ENCODE measurements at places on chromosomes 4 and X.
A peak's percentile ranks its signal among the peaks of the same experiment; 100 is the strongest.

DNA sequence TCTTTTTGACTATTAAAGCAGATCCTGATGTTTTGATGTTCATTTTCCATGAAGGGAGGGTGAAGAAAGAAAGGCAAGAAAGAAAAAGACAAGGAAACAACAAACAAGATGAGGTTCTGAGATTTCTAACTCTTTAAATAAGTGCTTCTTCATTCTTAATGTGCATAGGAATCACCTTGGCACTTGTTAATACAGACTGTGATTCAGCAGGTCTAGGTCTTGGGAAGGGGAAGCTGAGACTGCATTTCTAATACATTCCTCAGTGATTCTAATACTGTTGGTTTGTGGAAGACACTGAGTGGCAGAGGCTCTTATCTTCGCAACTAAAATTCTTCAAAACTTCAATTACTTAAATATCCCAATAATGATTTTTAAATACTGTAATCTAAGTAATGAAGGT lies 95.2 kb upstream of the NAP1L5 start:
- no peak for DNase-seq

- DNase-seq = no peak
Observed at GRCh38 chrX:10797466-10797865, 177.1 kb upstream of the MID1 start.

- DNase-seq = no peak
Observed at GRCh38 chr4:4593596-4594284, 51.9 kb upstream of the STX18 start.

DNA sequence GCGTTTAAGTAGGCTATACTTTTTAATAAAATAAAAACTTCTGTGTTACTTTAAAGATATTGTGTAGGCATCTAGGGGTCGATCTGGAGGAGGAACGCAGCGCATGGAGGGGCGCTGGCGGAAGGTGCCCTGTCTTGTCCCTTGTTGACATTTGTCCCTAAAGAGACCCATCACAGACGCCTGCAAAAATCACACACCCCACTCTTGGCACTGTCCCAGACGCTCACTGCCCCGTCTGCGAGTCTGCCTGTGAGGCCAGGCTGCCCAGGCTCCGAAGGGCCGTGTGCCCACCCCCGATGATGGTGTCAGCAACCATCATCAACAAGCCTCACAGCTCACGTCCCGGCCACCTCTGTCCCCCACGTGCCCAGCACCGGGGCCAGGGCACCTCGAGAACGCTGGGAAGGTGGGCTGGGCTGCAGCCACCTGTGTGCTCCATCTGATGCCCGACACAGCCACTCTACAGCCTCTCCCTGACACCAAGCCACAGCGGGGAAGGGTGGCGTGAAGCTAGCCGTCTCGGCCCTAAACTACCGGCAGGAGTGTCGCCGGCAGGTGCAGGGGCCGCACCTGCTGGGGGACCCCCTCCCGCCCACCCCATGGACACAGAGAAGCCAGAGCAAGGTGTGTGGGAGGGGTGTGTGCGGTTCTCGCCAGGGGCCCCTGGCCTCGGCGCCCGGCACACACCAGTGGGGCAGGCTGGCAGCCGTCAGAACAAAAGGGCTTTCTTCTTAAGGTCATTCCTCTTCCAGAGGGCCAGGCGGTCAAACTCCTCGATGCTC lies 26.8 kb upstream of the AFAP1 start:
- DNase-seq = no peak

DNA sequence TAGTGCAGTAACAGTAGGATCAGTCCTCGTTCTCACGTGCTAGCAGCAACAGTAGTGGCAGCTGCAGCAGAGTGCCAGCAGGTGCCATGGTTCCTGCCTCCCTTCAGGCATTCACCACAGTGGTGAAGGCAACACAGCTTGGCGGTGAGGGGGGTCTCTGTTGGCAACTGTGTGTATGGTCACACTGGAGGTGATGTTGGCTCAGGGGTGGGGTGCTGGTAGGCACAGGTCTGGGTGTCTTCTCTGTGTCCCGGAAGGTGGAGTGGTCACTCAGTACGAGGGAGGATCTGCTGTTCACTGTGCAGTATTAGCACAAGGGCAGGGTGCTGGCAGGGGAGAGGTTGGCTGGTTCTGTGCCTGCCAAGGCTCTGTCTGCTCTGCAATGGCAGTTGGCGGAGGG lies 671.8 kb downstream of the CCSER1 start:
- DNase-seq = no peak

- DNase-seq = no peak
Observed at GRCh38 chrX:41085512-41085877, 250 bp downstream of the USP9X start.

DNA sequence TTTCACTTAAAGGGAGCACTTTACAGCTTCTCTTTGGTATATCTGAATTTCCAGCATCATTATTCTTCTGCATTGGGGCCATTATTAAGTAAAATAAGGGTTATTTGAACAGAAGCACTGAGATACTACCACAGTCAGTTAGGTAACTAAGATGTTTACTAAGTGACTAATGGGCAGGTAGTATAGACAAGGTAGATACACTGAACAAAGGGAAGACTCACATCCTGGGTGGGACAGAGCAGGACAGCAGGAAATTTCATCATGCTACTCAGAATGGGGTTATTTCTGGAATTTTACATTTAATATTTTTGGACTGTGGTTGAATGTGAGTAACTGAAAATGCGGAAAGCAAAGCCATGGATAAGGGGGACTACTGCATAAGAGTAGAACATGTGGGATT lies 316.0 kb downstream of the CCSER1 start:
- DNase-seq = no peak

- DNase-seq = peak; percentile 39
Observed at GRCh38 chr4:36244257-36245082, at the start of gene ARAP2. Gene ARAP2 (minus strand): TSS chr4:36244514. CDS start chr4:36229486, 15,028 bp downstream.

GRCh38 chr4:165415910-165416309 lies 37.1 kb downstream of the CPE start:
- DNase-seq = no peak

DNA sequence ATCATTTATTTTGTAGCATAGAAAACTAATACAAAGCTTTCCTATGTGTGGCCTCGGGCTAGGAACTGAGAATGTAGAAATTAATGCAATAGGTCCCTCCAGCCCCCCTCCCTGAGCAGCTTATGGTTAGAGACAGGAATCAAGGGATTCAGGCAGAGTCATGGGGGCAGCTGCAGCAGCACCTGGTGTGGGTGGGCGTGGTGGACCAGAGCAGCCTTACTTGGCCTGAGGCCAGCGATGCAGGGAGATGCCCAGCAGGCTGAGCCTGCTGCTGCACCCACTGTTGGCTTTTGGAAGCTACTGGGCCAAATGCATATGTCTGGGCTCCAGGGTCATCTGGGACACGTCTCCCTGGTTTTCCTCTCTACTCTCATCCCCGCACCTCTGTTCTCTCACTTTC lies 74.0 kb downstream of the STK32B start:
- DNase-seq = no peak

GRCh38 chrX:132636080-132636479 lies 147.2 kb upstream of the MBNL3 start:
- no peak for DNase-seq

- DNase-seq = no peak
Observed at GRCh38 chr4:48913346-48913745, 6.8 kb upstream of the OCIAD2 start.

GRCh38 chr4:171101845-171102244 lies 711.4 kb upstream of the GALNTL6 start:
- no peak for DNase-seq

DNA sequence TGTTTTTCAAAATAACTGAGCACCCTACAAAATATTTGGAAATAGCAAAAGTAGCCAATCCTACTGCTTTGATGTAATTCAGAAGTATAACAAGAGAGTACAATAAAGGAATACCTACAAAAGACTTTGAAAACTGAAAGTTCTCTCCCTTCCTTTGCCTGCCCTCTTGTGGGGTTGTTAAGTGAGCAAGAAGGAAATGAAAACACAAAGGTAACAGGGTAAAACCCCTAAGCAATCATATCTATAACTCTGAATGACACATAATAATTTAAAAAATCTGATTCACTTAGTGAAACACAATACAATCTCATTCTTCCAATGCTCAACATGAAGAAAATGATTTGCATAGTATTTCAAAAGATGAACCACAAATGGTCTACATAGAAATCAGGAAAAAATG lies 98.2 kb downstream of the FRYL start:
- no peak for DNase-seq

DNA sequence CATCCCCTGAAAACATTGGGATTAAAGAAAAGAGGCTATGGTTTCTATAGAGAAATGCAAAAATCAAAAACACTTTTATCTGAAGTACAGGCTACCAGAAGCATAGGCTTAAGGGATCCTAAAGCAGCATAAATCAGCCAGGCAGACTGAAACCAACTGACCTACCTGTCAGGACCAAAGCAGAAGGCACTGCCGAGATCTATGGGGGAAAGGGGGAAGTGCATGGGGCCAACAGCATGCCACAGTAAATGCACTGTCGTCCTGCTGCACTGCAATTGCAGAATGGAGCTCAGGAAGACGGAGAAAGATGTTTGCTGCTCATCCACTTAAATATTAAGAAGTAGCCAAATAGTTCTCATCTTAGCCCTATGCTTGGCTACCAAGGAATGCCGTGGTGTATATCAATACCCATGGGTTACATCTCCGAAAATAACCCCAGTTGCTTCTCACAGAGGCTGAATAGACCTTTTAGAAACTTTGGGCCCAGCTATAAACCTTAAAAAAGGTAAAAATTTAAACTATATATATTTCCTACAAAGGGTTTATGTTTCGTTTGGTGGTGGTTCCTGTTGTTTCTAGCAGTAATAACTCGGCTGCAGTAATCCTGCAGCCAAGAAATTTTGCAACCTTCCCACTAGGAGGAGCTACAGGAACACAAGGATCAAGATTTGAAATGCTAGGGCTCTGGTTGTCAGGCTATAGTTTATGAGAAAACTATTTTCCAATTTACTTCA lies 312.2 kb upstream of the DIAPH2 start:
- DNase-seq = no peak

- DNase-seq = no peak
Observed at GRCh38 chrX:153772316-153773217, 8.3 kb upstream of the SRPK3 start.

GRCh38 chr4:161320377-161320776 lies 843.4 kb downstream of the FSTL5 start:
- no peak for DNase-seq

GRCh38 chrX:54495814-54496516 lies at the start of gene FGD1:
Gene FGD1 (minus strand): TSS chrX:54496234. CDS start chrX:54495432, 802 bp downstream.
- peak; percentile 20 for DNase-seq

DNA sequence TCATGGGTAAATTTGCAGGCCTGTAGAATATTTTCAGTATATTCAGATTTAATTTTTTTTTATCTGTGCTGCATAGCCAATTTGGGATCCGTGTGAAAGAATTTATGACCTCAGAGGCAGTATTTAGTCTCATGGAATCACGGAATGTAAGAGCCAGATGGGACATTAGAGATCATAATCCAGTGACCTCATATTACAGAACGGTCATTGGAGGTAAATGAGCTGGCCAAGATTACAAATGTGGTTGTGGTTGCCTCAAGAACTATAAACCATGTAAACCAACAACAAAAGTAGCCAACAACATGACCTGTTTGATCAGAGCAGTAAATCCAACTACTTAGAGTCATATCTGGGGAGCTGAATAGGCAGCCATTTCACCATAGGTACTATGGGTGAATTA lies 71.6 kb downstream of the AMOT start:
- no peak for DNase-seq

- no peak for DNase-seq
Observed at GRCh38 chrX:21225643-21226042, 148.6 kb upstream of the CNKSR2 start.

GRCh38 chr4:3522651-3523050 lies 9.6 kb downstream of the LRPAP1 start:
- no peak for DNase-seq

DNA sequence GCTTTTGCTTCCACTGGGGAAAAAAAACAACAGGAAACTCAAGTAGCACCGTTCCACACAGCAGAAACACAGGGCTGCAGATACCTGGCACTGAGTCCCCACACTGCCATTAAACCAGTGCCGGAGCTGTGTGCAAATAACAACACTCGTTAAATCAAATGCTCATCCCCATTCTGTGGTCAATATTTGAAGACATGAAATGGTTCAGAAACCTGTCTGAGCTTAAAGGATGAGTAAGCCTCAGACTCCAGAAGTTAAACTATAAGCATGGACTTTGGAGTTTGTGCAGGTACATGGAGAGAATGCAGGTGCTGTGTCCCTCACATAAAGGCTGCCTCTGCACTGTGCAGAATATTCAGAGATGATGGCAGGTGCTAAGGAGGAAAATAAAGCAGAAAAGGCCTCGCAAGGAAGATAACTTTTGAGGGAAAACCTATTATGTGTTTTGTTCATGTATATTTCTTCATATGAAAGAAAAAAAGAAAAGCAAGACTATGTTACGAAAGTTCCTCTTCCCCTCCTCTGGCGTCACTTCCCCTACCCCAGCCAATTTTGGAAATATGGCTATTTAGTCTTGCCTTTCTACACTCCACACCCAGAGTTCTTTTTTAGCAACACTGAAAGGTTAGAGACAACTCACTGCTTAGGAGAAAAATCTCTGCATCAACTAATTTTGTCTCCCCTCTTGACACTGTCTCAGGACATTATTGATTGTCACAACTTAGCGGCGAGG lies 4.6 kb downstream of the MPP1 start:
- no peak for DNase-seq

- peak; percentile 46 for DNase-seq
Observed at GRCh38 chr4:173642509-173642908, 112.5 kb upstream of the HAND2 start.

GRCh38 chr4:172809319-172809718 lies 359.3 kb upstream of the GALNT7 start:
- DNase-seq = no peak

DNA sequence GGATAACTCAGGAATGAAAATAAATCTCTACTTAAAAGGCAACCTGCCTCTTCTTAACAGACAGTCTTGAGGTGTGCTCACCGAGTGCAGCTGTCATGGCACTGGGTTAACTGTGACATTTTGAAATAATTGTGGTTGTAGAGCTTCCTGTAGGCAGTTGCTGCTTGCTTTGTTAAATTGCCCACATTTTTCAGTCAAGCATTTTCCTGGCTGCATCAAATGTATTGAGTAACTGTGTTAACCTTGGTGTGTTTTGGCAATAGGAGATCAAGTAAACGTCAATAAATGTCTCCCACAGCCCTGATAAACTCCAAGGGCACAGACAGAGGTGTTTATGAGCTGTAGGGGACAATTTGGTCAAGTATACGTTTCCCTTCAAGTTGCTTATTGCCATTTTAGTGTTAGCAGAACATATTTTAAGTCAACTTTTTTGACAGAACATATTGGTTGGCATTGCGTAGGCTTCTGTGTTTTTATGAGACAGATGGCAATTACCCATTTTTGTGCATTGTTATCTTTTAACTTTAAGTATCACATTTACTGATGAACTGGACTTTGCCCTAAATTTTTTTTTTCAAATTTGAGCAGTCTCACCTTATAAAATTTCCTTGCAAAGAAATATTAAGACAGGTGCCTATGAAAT lies 527.4 kb downstream of the C4orf33 start:
- DNase-seq = no peak

DNA sequence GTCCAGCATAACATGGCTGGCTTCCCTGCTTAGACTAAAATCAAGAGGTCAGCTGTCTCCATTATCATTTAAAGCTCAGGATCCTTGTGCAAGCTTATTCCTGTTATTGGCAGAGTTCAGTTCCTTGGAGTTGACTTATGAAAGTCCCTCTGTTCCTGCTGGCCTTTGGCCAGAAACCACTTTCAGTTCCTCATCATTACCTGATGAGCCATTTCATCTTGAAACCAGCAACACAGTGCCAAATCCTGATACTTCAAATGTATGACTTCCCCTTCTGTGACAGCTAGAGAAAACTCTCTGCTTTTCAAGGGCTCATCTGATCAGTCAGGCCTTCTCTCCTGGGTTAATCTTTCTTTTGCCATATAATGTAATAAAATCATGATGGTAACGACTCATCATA lies 110.6 kb upstream of the FSTL5 start:
- DNase-seq = no peak

- DNase-seq = no peak
Observed at GRCh38 chrX:10945498-10945897, 165.6 kb upstream of the HCCS start.
